ENCODE measurements at places on chromosomes 13 and 19. TPM values are rescaled to one million over a fixed set of nuclear protein-coding genes. Genes with fewer than 3 reads are reported as not detected.

GRCh38 chr13:66528180-66528579 is 702.0 kb downstream of the PCDH9 start:
- DNase-seq = no peak
- no peaks in the 10 kb centered on the region for H3K36me3 ChIP-seq
- H3K27me3 ChIP-seq = no peaks in the 10 kb centered on the region
- H3K4me1 ChIP-seq = no peaks in the 10 kb centered on the region

The CYP2A7 gene
- total RNA-seq = not detected

The GAPDHS gene
- not detected for total RNA-seq

- H3K36me3 ChIP-seq = peaks cover 4% of the 10 kb centered on the region
- H3K4me3 ChIP-seq = no peak overlapping the region
- H3K27ac ChIP-seq = no peak overlapping the region
- no peaks in the 10 kb centered on the region for H3K27me3 ChIP-seq
Measured at GRCh38 chr19:44887648-44888047, 3.4 kb upstream of the TOMM40 start.

The ADAMTSL5 gene
- total RNA-seq = 20.6 TPM

Measured in Panc1 (cell line).